Left cardiac atrium (tissue), 4 donors: ENCODE measurements at places on chromosomes 3 and 15. TPM values are rescaled to one million over a fixed set of nuclear protein-coding genes. Genes with fewer than 3 reads are reported as not detected.

- DNase-seq: no peak
These were observed 141.7 kb upstream of the LRIG1 start for GRCh38 chr3:66642484-66642883.

- DNase-seq: no peak
These were observed 74.4 kb downstream of the CD200 start for GRCh38 chr3:112407214-112407887.

DNA sequence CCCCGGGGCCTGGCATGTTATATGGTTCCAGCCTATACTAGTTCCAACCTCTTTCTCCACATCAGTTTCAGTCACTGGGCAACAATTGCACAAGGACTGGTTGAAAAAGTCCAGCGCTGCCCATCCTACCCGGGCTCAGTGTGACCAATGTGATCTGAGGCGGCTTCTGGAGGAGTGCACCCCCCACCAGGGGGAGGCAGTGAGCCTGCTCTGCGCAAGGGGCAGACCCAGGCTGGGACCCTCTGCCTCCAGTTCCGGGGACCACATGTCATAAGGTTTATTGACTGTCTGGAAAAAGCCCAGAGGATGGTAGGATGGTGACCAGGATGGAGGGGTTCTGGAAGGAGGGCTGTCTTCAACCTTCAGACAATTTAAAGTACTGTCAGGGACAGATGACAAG lies 25.6 kb upstream of the NR2E3 start:
- DNase-seq: no peak

GRCh38 chr15:99850517-99850916 lies 117.3 kb upstream of the LYSMD4 start:
- DNase-seq: no peak

TMC3 gene
- total RNA-seq: not detected

FEZF2 gene
- total RNA-seq: not detected

ATP8B4 gene
- total RNA-seq: 9.7 TPM
